SW 1271 (cell line): ENCODE measurements at places on chromosomes 2 and 18.

DNA sequence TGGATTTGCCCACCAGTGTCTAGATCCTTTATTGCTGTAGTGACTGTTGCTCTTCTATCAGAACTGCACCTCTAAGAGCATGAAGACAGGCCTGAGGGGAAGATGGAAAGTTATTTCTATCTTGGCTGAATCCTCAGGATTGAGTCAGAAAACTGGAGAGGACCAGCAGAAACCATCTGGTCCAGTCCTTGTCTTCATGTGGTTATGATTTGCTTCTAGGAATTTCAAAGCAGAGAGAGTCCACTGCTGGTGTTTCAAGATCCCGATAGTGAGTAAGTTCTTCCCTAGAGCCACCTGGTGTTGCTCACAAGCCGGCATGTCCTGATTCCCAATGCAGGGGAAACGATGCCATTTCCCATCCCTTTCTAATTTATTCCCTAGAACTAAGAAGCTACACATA, 84.2 kb downstream of the NCKAP5 start:
- no peak for DNase-seq

DNA sequence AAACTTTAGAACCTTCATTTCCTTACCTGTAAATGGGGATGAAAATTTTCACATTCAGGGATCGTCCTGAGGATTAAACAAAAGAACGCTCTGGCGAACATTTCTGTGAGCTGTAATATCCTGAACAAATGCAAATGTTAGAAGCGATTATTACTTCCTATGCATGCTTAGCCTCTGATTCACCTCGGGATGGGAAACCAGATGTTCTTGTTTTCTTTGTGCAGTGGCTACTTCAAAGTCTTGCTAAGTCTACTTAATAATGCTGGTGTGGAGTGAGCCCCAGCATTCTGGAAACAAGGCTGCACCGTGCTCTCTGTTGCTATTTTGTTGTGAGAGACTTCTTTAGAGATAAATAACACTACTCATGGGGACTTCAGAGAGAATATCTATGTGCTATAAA, 119.1 kb upstream of the PELI1 start:
- peak; percentile 2 for DNase-seq

DNA sequence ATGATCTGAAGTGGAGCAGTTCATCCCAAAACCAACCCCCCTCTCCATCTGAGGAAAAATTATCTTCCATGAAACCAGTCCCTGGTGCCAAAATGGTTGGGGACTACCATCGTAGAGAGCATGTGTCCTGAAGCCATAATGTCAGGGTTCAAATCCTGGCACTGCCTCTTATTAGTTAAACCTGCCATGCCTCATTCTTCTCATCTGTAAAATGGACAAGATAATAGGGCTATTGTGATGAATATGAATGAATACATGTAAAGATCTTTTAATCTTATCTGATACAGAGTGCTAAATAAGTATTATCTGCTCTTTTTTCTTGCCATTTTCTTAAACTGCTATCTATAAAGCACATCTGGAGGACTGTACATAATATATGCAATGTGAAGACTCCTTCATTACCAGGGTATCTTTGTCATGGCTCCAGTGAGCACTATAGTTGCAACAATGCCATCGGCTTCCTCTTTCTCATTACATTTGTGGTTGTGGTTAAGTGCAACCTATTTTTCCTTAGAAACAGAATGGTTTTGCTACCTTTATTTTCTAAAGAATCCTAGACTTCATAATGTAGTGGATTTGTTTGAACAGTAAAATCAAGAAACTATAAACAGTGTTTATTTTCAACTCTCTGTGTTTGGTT, 27.0 kb downstream of the MFSD6 start:
- no peak for DNase-seq

DNA sequence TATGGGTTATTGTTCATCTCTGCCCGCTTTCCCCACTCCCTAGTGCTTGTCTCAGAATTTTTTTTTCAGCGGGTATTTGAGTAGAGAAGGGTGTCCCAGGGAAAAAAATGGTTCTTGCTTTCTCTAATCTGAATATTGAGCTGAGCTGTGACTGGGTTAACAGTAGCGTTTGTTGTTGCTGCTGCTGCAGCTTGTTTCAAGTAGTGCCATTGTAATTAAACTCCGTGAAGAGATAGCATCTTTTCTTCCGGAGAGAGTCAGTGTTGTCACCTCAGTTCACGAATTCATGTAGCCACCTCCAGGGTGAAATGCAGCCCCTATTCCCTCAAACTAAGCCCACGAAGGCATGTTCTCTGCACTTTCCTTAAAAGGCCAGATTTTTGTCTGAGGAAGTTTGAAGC, 1.5 kb upstream of the AAK1 start:
- DNase-seq: no peak

- DNase-seq: no peak
Observed at GRCh38 chr2:138042311-138042710, 78.0 kb downstream of the HNMT start.
